Keratinocyte (primary cell): ENCODE measurements at places on chromosomes 3 and 15.

DNA sequence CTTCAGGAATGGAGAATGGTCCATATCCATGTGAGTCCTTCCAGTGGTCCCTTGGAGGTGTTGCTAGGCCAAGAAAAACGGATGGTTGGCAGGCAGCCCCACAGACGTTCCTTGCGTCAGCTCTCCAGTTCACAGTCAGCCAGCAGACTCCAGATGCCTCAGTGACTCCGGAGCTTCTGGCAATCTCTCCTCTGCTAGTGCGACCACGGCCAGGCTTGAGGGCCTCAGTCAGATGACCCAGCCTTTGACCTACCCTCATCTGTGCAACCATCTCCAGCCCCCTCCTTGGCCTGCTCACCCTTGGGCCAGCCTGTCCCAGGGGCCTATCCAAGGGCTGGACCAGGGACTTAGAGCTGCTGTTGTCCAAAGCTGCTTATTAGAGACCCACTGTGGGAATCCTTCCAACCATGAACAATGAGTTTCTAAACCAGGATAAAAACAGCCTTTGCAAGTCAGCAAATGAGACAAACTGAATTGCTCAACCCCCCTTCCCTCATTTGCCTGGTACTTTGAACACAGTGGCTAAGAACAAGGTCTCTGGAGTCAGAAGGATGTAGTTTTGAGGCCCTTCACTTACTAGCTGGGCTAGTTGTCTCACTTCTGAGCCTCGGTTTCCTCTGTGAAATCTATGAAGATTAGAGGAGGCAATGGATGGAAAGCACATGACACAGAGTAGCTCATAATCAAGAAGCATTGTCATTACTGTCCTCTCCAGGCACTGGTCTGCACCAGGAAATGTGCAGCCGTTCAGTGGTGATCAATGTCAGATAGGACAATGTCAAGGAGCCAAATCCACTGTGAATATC, 44.8 kb downstream of the ANP32A start:
- no peak for DNase-seq

- DNase-seq = no peak
Observed at GRCh38 chr3:47315069-47315647, 32.4 kb downstream of the KLHL18 start.

DNA sequence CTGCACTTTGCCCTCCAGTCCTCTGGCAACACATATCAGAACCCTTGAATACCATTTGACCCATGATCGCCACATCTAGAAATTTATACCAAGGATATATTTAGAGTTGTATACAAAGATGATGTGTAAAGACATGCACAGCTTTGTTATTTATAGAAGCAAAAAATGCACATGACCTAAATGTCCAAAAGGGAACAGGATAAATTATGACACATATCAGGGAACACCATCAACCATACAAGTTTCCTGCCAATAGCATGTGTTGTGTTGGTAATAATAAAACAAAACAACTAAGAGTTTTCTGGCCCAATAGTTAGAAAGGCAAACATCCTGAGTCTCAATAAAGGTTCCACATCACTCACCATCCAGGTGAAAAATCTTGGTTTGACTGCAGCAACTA, 51.5 kb downstream of the AAGAB start:
- no peak for DNase-seq

- DNase-seq = no peak
Observed at GRCh38 chr15:67835297-67836133, 4.3 kb downstream of the RNU6-1 start.

- no peak for DNase-seq
Observed at GRCh38 chr15:33982516-33982915, 14.2 kb downstream of the CHRM5 start.
